ENCODE measurements at places on chromosomes 2 and 18.

DNA sequence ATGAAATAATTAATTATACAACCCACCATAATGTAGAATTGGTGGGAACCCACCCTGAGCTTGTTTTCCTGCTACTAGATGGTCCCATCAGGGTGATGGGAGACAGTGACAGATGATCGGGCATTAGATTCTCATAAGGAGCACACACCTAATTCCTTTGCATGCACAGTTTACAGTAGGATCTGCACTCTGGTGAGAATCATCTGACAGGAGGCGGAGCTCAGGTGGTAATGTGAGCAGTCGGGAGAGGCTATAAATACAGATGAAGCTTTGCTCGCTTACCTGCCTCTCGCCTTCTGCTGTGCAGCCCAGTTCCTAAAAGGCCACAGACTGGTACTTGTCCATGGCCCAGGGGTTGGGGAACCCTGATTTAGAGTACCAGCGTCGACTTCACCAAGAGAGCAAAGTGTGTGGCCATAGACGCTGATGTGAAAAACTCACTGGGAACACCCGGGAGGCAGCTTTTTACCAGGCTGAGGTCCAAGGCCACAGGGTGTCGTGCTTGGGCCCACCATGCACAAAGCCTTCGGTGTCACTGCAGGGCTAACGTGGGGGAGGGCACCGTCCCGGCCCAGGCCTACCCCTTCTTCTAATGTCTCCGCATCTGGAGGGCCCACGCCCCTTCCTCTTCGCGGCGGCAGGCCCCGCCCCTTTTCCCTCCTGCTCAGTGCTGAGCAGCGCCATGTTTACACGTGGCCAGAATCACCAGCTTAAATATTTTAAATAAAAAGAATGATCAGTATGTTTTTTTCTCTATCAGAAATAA lies 296.8 kb upstream of the HDAC4 start:
- DNase-seq = peak; percentile 47

DNA sequence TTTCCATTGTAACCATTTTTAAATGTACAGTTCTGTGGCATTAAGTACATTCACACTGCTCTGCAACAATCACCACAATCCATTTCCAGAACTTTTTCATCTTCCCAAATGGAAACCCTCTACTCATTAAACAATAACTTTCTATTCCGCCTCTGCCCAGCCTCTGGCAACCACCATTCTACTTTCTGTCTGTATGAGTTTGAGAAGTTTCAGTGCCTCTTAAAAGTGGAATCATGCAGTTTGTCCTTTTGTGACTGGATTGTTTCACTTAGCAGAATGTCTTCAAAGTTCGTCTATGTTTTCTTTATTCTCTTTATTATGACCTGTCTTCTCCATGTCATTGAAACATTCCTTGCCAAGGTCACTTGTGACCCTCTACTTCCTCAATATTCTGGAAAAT lies 22.0 kb upstream of the PELI1 start:
- DNase-seq = no peak

GRCh38 chr2:149169656-149170055 lies 131.2 kb downstream of the LYPD6B start:
- DNase-seq = no peak

DNA sequence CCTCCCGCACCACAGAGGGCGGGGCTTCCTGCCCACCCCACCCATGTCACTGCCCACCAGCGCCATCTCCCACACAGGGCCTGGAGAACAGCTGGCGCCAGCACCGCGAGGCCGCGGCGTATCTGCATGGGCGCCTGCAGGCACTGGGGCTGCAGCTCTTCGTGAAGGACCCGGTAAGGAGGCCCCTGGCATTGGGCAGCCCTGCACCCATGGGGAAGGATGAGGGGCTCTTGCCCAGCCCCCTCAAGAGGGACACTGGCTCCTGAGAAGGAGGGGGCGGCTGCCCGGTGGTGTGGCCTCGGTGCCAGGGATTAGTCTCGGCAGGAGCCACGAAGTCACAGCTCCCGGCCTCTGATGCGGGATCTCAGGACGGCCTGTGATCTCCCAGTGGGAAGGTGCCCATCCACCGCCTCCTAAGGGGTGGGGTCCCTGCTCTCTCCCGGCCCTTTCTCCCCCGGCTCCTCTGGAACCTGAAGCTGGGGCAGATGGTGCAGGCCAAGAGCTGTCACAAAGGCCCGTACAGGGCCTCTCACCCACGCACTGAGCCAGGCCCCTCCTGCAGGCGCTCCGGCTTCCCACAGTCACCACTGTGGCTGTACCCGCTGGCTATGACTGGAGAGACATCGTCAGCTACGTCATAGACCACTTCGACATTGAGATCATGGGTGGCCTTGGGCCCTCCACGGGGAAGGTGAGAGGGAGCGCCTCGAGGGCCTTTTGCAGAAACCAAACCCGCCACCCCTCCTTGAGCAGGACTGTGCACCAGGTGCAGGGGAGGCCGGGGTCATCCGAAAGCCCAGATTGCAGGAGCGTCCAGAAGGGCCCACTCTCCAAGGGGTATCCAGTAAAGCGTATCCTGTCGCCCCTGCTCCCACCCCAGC lies 9.1 kb downstream of the AGXT start:
- DNase-seq = no peak

DNA sequence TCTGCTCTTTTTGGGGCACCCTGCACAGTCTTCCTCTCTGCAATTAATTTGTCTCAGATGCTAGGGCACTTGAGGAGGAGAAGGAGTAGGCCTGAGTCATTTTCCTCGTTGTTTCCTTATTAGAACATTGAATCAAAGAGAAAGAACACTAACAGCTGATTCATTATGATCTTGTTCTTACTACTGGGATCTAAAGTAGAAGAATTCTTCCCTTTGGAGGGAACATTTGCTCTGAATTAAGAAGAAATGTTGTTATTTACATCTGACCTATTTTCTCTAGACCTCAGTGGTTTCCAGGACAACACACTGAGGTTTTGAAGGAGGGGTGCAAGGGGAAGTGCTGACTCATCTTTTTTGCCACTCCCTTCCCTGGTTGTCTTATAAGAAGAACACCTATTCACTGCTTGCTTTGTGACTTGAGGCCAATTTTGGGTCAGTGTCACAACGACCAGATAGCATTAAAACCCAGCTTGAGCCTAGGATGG lies 24.3 kb upstream of the STAT1 start:
- DNase-seq = no peak

DNA sequence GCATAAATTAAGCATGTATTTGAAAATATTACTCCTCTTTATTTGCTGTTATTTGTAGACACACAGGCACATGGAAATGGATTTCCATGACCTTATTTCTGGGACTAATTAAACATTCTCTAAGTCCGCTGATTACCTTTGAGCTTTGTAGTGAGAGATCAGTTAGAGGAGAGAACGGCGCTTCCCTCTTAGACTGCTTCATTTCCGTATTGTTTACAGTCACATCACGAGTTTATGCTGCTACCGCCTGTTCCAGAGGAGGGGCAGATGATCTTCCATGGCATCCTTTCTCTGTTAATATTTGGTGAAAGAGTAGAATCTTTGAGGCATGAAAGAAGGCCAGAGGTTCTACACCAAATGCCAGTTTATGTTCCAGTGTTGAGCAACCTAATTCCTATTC lies 404.4 kb downstream of the TRIB2 start:
- no peak for DNase-seq

- DNase-seq = no peak
Observed at GRCh38 chr2:121128741-121129659, 156.0 kb downstream of the TFCP2L1 start.

GRCh38 chr18:27847412-27847811 lies 329.5 kb downstream of the CDH2 start:
- DNase-seq = no peak

All from suprapubic skin (tissue), 4 donors.